ENCODE measurements at places on chromosomes 4 and X. TPM values are rescaled to one million over a fixed set of nuclear protein-coding genes. Genes with fewer than 3 reads are reported as not detected.

GRCh38 chr4:52554612-52555355, 104.3 kb downstream of the USP46 start:
- no peak overlapping the region for H3K27ac ChIP-seq
- H3K4me1 ChIP-seq = no peaks in the 10 kb centered on the region
- no peak for DNase-seq
- H3K36me3 ChIP-seq = no peaks in the 10 kb centered on the region

DNA sequence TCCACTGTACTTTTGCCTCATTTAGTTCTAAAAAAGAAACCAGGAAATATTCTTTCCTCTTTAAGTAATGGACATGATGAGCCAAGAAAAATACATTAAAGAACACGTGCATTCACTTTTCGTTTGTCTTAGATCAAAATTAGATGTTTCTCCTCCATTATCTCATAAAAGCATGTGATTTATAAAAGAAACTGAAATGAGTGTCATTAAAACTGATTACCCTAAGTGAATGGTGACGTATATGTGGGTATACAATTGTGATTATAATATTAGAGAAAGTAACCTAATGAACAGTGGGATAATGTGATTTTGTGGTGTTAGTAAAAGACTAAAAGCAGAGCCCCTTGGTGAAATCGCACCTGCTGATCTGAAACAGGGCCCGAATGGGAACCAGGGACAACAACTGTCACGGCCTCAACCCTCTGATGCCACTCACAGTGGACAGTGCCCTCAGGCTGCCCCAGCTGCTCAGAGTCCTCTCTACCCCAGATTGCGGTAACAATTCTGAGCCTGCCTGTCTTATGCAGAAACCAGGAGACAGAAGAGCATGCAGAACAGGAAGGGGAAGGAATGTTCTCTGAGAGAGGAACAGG, 25.7 kb upstream of the HS6ST2 start:
- no peaks in the 10 kb centered on the region for H3K36me3 ChIP-seq
- DNase-seq = no peak
- H3K4me1 ChIP-seq = no peaks in the 10 kb centered on the region
- H3K27ac ChIP-seq = no peak overlapping the region

GRCh38 chr4:162274354-162274753, 110.6 kb upstream of the FSTL5 start:
- no peak for DNase-seq
- no peaks in the 10 kb centered on the region for H3K36me3 ChIP-seq
- H3K27me3 ChIP-seq = no peaks in the 10 kb centered on the region
- H3K27ac ChIP-seq = no peak overlapping the region
- H3K4me3 ChIP-seq = no peak overlapping the region

Gene ARHGAP24
- total RNA-seq = not detected

DNA sequence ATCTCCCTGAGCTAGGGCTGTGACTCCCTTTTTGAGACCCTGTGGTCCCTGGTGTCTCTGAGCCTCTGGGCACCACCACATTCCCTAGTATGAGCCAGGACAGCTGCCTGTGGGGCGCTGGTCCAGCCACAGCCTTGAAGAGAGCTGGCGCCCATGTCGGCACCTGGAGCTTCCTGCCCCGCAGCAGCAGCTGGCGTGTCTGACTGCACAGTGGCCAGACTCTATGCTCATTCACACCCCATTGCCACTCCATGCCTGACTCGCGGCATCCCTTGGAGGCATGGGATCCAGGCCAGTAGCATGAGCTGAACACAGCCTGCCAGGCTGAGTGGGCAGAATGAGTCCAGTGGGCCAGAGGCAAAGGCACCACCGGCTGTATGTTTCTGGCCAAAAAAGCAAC, 8.3 kb upstream of the SPP1 start:
- H3K4me3 ChIP-seq = no peak overlapping the region
- no peak overlapping the region for H3K27ac ChIP-seq
- DNase-seq = no peak
- H3K36me3 ChIP-seq = no peaks in the 10 kb centered on the region
- H3K4me1 ChIP-seq = no peaks in the 10 kb centered on the region

DNA sequence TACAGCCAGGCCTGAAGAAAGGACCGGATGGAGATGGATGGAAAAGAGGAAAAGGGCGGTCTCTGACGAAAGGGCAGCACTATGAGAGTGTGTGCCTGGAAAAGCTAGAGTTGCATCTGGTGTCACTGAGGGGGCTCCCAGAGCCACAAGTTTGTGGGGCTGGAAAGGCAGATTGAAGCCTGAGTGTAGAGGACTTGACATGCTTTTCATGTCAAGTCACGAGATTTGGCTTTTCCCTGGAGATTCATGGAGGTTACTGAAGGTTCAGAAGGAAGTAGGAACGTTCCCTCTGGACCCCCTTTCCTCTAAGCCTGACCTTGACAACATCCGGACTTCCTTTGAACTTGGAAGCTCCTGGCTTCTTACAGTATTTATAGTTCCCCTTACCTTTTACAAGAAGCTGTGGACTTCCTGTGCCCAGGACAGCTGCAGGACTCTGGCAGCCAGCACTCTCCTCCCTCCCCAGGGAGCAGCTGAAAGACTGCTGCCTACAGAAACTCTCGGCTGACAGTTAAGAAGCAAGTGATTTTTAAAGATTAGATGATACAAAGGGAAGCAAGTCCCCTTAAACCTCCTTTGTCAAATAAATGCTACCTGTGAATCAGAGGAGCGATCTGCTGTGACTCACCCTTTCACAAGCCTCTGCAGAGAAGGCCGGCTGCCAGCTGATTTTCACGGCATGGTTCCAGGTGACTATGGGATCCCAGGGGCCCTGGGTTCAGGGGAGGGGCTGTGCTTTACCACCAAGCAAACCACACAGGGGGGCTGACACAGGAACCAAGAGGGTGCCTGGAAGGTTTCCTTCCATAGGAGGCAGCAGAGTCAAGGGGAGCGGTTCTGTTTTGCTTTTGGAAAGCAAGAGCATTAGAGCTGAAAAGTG, 72.9 kb upstream of the STIM2 start:
- peak; percentile 69 for DNase-seq
- H3K27me3 ChIP-seq = no peaks in the 10 kb centered on the region
- peaks cover 1% of the 10 kb centered on the region for H3K36me3 ChIP-seq
- no peak overlapping the region for H3K4me3 ChIP-seq
- peaks cover 9% of the 10 kb centered on the region for H3K4me1 ChIP-seq
- H3K27ac ChIP-seq = peak overlapping the region; percentile 20

DNA sequence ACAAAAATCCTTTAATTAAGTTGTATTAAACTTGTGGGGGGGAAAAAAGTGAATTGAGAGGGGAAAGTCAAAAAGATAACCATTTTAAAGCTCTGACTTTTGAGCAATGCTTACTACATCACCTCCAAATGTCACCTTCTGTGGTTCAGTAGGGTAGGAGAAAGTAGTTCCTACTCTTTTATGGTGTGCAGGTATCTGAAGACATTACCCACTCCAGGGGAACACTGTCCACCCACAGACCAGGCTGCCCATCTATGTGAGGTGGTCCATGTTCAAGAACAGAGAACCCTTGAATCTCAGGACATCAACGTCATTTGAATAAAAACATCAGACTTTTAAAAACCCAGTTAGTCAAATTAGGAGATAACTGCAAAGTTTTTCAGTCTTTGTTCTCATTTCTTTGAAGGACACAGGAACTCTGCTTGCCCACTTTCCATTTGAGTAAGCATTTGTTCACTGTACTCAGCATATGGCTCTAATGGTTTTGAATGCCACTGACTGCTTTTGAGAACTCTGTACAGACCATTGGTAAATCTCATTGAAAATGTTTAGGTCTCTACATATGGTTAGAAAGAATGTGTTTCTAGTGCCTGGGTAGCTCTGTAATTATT, 18.4 kb downstream of the NMU start:
- peaks cover 3% of the 10 kb centered on the region for H3K27me3 ChIP-seq
- no peak overlapping the region for H3K27ac ChIP-seq
- peaks cover 3% of the 10 kb centered on the region for H3K4me1 ChIP-seq
- no peaks in the 10 kb centered on the region for H3K36me3 ChIP-seq
- DNase-seq = no peak

Gene MAGEC2
- total RNA-seq = not detected

DNA sequence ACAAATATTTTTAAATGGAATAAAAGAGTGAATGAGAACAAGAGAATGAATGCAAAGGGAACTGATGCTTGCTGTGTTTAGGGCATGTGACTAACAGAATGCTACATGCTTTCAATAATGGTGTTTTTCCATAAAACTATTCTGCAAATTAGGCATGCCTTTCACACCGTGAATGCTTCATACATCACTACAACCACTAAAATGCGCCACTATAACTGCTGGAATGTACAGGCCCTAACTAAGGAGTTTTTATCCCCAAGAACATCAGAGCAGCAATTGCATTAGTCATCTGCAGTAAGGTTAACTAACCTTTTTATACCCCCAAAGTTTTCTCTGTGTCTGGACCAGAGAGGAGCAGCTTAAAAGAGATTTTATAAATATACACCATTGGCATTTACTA, 190.4 kb downstream of the ARAP2 start:
- no peaks in the 10 kb centered on the region for H3K27me3 ChIP-seq
- DNase-seq = no peak
- no peak overlapping the region for H3K27ac ChIP-seq
- H3K4me1 ChIP-seq = no peaks in the 10 kb centered on the region

GRCh38 chr4:149595500-149595899, 220.1 kb downstream of the IQCM start:
- H3K4me1 ChIP-seq = no peaks in the 10 kb centered on the region
- no peak overlapping the region for H3K4me3 ChIP-seq
- DNase-seq = no peak
- H3K36me3 ChIP-seq = no peaks in the 10 kb centered on the region
- no peaks in the 10 kb centered on the region for H3K27me3 ChIP-seq

GRCh38 chrX:26581091-26581490, 365.1 kb downstream of the MAGEB5 start:
- no peaks in the 10 kb centered on the region for H3K36me3 ChIP-seq
- H3K4me3 ChIP-seq = no peak overlapping the region
- DNase-seq = no peak
- H3K27me3 ChIP-seq = no peaks in the 10 kb centered on the region
- H3K27ac ChIP-seq = no peak overlapping the region

Gene CHRNA9
- not detected for total RNA-seq

DNA sequence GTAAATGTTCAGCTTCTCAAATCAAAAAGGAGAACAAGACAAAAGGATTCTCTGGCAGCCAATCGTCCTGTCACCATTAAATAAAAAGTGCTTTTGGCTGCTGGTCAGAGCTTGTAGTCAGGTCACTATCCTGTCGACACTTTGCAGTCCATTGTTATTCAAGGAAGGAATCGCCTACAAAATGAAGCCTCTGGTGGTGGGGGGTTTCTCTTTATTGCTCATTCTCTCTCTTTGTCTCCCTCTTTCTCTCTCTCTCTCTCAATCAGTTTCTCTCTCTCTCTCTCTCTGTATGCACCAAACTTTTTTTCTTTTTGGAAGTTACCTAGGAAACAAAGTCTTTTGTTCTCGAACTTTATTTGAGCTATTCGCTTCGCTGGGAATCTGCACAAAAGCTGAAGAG, 17.6 kb upstream of the SCML1 start:
- no peak overlapping the region for H3K4me3 ChIP-seq
- H3K27ac ChIP-seq = no peak overlapping the region
- no peaks in the 10 kb centered on the region for H3K4me1 ChIP-seq
- H3K36me3 ChIP-seq = peaks cover 3% of the 10 kb centered on the region
- no peak for DNase-seq

GRCh38 chrX:118171356-118171755, 54.7 kb upstream of the KLHL13 start:
- no peak overlapping the region for H3K4me3 ChIP-seq
- H3K36me3 ChIP-seq = no peaks in the 10 kb centered on the region
- no peaks in the 10 kb centered on the region for H3K27me3 ChIP-seq
- no peak for DNase-seq
- no peak overlapping the region for H3K27ac ChIP-seq
- no peaks in the 10 kb centered on the region for H3K4me1 ChIP-seq

GRCh38 chr4:168674077-168674747, 177.4 kb downstream of the PALLD start:
- no peaks in the 10 kb centered on the region for H3K27me3 ChIP-seq
- H3K4me1 ChIP-seq = no peaks in the 10 kb centered on the region
- DNase-seq = no peak
- H3K36me3 ChIP-seq = no peaks in the 10 kb centered on the region
- H3K4me3 ChIP-seq = no peak overlapping the region

DNA sequence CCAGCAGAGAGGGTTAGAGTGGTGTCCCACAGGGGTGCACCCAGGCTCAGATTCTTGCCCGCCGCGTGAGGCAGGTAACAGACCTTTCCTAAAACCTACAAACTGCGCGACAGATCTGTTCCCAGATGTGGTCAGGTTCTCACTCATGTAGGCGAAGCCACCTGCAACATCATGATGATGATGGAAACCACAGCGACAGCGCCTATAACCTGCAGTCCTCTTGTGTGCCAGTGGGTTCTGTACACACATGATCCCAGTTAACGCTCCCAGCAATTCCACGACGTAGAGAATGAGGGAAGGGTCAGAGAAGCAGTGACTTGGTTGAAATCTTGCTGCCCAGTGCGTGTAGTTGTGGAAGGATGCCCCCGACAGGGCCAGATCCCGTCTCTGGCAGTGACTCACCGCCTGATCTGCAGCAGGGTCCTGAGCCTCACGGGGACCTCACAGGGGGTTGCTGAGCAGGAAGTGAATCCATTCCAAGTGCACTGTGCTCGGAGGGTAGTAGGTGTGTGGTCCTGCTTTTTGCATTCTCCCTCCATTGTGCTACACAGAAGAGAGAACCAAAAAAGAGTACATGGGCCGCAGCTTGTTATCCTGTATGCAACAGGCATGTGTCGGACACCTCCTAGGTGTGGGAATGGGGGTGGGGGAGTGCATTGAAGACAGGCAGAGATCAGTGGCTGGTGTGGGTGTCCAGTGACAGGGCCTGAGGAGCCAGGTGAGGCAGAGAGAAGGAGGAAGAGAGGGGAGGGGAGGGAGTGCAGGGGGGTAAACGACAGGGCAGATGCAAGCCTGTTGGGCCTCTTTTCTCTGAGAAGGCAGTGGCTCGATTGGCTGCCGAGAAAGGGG, 66.6 kb downstream of the MTMR1 start:
- H3K27ac ChIP-seq = no peak overlapping the region
- DNase-seq = no peak
- H3K4me1 ChIP-seq = no peaks in the 10 kb centered on the region
- H3K4me3 ChIP-seq = no peak overlapping the region
- H3K27me3 ChIP-seq = no peaks in the 10 kb centered on the region

Gene POF1B
- 0.07 TPM for total RNA-seq

DNA sequence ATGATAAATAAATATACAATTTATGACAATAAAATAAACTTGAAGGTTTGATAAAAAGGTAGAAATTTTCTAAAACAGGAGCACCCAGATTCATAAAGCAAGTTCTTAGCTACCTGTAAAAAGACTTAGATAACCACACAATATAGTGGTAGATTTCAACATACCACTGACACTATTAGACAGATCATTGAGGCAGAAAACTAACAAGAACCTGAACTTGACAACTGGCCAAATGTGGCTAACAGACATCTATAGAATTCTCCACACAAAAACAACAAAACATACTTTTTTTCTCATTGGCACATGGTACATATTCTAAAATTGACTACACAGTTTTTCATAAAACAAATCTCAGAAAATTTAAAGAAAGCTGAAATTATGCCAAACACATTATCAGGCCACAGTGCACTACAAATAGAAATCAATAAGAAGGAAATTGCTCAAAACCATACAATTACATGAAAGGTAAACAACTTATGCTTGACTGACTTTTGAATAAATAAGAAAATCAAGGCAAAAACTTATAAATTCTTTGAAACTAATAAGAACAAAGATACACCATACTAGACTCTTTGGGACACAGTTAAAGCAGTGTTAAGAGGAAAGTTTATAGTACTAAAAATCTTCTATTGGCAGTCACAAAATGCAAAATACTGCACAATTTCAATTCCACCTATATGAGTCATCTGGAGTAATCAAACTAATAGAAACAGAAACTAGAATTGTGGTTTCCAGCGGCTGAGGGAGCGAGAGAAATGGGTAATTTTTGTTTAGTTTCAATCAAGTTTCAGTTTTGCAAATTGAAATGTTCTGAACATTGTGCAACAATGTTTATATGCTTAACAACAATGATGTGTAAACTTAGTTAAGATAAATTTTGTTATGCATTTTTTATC, 925.6 kb downstream of the SH3BGRL start:
- no peaks in the 10 kb centered on the region for H3K36me3 ChIP-seq
- no peaks in the 10 kb centered on the region for H3K27me3 ChIP-seq
- no peak overlapping the region for H3K4me3 ChIP-seq

Measured in activated CD4-positive, alpha-beta T cell treated with anti-CD3 and anti-CD28 coated beads, Interleukin-2, amount 10 ng/mL, durations not matched to agents 24 days and 14 days (primary cell).